ENCODE measurements at places on chromosomes 2 and 18.
A peak's percentile ranks its signal among the peaks of the same experiment; 100 is the strongest.

DNA sequence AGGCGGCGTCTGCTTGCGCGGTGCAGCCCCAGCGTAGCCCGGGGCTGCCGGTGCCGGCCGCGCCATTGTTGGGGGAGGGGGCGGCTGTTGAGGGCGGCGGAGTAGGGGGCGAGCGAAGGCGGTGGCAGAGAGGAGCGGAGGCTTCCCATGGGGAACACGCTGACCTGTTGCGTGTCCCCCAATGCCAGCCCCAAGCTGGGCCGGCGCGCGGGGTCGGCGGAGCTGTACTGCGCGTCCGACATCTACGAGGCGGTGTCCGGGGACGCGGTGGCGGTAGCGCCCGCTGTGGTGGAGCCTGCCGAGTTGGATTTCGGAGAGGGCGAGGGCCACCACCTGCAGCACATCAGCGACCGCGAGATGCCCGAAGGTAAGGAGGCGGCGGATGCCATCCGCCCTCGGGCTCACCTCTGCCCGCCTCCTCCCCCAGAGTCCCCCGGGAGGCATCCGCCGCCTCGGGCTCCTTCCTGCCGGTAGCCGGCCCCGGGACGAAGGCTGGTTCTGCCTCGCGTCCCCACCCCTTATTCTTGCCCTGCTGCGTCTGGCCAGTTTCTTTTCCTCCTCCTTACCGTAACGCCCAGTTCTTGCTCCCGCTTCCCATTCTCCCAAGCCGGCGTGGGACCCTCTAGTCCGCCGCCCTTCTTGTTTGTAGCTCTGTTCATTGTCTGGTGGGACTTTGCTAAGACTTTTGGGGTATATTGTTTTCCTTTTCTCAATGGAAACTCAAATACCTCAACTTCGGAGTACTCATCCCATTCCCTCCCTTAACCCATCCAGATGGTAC, 500 bp downstream of the CCNYL1 start:
- DNase-seq, result peak; percentile 28

DNA sequence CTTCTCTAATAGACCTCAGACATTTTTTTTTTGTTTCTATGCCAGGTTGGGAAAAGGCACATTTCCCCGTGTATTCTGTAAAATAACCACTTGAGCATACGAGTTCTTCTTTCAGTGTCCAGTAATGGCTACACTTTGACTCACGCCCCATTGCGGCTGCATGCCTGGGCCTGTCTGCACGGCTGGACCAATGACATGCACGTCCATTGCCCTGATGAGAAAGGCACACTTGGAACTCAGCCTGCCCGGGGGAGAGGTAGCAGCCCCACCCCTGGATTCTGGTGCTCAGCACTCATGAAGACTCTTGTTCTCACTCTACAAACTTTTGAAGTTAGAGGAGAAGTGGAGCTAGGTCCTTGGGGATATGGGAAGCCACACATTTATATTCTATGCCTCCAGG, 5.8 kb downstream of the PCARE start:
- DNase-seq, result no peak

- no peak for DNase-seq
Observed at GRCh38 chr2:70789304-70790135, 923 bp downstream of the FIGLA start.

GRCh38 chr18:29311580-29311979, 1134.7 kb upstream of the CDH2 start:
- DNase-seq, result no peak

DNA sequence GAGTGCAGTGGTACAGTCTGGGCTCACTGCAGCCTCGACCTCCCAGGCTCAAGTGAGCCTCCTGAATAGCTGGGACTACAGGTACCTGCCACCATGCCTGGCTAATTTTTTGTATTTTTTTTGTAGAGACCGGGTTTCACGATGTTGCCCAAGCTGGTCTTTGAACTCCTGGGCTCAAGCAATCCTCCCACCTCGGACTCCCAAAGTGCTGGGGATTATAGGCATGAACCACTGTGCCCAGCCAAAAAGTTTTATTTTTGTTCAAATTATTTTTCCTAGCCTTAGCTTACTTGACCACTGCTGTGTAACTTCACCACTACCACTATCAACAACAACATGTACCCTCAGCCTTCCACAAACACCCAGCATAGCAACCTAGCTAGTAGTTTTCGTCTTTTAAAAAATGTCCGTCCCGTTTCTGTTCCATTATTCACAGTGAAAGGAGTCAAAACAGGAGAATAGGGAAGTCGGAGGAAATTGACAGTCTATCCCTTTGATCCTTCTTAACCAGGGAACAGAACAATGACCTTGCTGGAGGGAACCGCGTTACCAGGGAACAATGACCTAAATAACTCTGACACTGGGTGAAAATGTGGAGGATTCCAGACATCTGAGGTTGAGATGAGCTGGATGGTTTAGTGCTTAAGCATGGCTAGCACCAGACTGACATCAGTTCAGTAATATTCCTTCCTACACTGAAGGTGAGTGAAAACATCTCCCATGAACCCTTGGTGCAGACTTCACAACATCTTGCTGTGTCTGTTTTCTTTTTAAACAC, 69.2 kb upstream of the ARL4C start:
- DNase-seq, result no peak

DNA sequence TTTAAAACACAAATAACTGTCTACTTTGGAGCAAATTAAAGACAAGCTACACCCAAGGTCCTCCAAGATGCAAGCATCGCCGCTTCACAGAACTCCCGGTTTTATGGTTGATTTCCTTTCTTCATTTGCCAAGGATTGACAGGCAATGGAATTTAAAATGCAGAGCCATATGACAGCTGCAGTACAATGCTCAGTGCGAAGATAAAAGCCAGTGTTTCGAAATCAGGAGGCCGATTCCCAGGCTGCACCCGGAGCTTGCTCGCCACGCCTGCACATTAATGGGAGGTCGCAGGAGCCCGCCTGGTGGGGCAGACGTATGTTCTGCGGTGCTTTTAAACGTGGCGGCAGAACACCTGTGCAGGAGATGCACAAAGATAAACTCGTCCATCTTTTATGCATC, 727.6 kb upstream of the SOX11 start:
- DNase-seq, result no peak

DNA sequence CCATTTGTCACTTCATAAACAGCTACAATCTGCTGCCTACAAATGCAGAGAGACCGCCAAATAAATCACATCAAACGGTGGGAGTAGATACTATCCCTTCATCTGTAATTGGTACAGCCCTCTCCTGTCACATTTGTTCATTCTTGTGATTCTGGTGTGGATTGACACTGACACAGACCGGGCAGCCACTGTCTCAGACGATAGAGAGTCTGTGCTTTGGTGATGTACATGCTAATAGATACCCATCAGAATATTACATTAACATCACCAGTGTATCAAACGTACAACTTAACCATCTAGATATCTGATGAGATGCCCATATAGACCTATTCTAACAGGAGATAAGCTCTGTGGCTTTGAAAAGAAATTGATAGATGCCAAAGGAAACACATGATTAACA, 419.7 kb upstream of the ZEB2 start:
- DNase-seq, result no peak

DNA sequence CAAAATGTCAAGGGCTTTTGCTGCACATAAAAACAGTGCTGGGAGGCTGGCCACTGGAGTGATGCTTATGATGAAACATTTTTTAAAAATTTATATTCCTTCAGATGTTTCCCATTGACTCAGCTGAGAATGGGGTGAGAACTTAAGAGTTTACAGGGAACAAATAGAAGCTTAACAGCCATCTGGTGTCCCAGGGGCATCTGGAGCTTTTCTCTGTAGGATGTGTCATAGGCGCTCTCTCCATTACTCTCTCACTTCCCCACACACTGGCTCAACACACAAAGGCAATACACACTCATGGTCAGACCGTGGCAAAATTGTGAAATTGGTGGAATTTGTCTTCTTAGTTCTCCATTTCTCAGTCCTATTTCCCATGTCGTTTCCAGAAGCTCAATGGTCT, 783.1 kb upstream of the LRRTM1 start:
- no peak for DNase-seq
